ENCODE measurements at places on chromosomes 6 and 20.

DNA sequence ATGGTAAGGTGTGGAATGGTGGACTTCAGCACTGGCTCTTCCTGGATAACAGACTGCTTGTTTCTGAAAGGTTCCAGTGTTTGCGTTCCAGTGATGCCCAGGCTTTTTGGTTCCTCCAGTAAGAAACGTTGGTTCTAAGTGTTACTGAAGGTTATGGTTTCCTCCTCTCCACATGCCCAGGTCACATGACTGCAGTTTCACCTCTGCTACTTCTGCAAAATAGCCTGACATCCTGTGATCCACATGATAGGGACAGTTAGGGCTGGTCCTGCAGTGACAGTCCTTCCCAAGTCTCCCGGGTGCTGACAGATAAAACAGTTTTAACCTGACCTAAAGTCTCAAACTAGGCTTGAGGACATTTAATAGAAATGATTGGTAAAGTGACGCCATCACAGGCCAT lies 132.2 kb upstream of the CST7 start:
- DNase-seq = no peak

GRCh38 chr20:4820806-4821518 lies 99.3 kb downstream of the PRND start:
- DNase-seq = no peak

DNA sequence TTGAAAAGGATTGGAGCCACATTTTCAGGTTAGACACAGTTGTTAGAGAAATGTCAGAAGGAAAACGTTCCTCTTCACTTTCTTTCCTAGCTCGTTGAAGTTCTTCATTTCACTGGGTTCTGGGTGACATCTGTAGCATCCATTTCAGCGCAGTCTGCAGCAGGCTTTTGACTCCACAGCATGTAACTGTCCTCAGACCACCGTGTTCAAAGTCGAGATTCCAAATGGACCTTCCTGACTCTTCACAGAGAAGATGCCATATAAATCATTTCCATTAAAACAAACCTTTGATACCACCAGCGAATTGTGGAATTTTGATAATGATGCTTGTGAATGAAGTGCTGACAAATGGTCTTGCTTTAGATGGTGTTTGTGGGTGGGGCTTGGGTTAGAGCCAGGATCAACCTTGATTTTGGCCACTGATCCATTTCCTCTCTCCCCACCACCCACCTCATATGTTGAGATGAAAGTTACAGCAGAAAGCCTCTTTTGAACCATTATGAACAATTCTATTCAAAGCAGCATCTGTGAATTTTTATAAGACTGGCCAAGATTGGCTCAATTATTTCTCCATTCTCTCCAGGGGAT lies 185.3 kb upstream of the PREP start:
- DNase-seq = no peak

DNA sequence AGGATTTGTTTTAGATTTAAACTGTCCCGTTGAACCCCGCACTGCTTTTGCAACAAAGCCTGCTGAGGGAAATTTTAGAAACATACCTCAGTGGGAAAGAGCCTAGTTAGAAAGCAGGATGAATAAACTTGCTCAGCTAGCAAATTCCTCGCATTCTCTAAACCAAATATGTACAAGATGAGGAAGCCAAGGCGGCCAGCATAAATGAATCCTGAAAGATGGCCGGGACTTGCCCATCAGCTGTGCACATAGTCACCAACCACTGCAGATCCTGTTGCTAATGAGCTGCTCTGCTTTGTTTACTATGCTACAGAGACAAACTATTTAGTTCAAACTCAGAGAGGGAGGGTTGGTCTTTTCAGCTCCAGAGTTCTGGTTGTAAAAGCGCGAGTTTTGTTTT lies 49.0 kb downstream of the TMEM170B start:
- no peak for DNase-seq

DNA sequence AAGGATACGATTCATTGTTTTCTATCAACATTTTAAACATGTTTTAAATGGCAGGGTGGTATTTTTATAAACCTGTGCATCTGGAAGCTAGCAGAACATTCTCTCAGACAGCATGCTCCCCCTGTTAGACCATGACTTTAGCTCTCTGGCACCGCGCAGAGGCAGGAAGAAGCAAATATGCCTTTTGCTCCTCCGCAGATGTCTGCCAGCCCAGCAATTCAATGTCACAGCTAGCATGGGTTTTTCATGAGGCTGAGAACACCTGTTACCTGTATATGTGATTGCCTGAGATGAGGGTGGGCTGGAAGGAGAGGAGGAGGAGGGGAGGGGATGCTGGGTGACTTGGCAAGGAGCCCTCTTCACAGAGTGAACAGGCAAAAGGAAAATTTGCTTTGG lies 6.7 kb downstream of the MTCH1 start:
- DNase-seq = peak; percentile 22

DNA sequence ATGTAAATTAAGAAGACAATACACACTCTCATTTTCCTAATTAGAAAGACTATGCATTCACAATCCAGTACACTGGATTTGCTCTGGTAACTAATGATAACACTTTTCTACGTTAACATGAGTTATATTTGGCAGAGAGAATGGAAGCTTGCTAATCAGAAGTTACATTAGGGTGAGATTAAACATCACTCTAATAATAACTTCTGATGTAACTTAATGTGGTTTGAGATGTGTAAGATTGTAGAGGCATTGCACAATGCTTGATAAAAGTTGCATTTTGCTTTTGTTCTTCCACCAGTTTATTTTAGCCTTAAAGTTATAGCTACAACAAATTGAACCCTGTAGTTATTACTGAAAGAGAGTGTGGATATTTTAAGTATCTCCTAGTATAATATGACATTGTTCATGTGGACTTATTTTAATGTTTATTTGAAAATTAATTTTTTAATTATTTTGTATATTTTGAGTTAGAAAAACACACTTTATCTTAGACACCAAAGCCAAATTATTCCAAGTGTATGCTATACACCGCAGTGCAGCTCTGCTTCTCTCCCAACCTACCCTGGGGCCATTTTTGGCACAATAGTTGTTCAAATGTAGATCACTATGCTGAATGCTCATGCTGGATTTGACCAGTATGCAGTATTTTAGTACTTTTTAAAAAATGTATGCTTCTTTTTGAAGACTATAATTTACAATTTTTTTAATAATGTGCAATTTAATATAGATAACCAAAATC lies 143.2 kb downstream of the SLC16A10 start:
- no peak for DNase-seq

DNA sequence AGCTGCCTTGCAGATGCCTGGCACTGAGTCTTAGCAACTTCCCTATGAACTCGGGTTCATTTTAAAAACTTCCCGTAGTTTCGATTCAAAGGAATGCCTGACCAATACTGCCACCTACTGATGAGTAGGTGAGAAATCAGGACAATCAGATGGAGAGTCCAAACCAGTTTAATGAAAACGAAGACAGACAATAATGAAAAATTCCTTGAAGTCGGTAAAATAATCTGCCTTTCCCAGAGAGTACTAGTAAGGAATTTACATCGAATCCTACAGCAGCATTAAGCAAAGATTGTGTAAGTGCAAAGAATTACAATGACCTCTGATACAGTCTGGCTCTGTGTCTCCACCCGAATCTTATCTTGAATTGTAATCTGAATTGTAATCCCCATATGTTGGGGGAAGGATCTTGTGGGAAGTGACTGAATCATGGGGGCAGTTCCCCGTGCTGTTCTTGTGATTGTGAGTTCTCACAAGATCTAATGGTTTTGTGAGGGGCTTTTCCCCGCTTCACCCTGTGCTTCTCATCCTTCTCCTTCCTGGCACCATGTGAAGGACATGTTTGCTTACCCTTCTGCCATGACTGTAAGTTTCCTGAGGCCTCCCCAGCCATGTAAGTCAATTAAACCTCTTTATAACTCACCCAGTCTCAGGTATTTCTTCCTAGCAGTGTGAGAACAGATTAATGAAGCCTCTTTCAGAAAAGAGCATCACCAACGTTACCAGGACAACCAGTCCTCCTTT lies 134.4 kb downstream of the ARHGAP18 start:
- DNase-seq = no peak

GRCh38 chr6:91637217-91637616 lies 1050.3 kb upstream of the MAP3K7 start:
- DNase-seq = no peak

DNA sequence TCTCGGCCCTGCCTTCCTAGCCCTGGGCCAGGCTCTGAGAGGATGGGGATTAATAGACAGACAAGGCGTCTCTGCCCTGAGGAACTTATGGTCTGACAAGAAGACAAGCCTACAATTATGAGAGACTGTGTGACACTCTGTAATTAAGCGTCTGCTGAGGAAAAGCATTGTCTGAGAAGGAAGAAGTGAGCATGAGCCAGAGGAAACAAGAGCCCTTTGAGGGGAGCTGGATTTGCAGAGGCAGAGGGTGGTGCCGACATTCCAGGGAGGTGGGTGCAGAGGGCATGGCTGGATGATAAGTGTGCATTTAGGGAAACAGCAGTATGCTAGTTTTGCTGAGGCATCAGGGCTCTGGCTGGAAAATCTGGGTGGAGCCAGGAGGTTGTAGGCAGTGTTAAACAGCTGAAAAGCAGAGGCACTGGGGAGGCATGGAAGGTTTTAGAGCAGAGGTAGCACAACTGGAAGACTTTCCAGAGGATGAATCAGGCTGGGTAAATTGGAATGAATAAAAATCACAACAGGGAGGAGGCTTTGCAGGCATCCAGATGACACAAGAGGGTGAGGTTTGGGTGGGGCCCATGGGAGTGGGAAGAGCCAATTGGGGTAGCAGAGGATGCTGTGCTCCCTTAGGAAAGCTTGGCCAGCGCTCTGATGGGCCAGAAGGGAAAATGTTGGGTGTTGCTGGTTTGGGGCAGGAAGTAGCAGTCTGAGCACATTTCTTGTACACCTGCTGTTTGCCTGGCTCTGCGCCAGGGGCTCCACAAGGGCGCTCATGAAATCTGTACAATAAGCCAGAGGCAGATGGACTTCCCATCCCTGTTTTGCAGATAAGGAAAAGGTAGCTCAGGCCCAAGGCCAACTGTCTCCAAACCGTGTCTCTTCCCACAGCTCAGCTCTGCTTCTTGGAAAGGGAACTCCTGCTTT lies 74.0 kb upstream of the MYL9 start:
- DNase-seq = peak; percentile 65

- DNase-seq = peak; percentile 73
Measured at GRCh38 chr6:157989541-157990289, 8.1 kb downstream of the SYNJ2 start.

GRCh38 chr20:33732166-33732970 lies 572 bp downstream of the ZNF341 start:
- peak; percentile 91 for DNase-seq

Data from NCI-H1092 (cell line).